ENCODE measurements at places on chromosomes 1 and 21. TPM values are rescaled to one million over a fixed set of nuclear protein-coding genes. Genes with fewer than 3 reads are reported as not detected.

GRCh38 chr1:96259399-96259798 lies 462.2 kb upstream of the PTBP2 start:
- no peaks in the 10 kb centered on the region for H3K4me1 ChIP-seq
- no peaks in the 10 kb centered on the region for H3K36me3 ChIP-seq
- no peak overlapping the region for H3K27ac ChIP-seq
- no peak for DNase-seq

DNA sequence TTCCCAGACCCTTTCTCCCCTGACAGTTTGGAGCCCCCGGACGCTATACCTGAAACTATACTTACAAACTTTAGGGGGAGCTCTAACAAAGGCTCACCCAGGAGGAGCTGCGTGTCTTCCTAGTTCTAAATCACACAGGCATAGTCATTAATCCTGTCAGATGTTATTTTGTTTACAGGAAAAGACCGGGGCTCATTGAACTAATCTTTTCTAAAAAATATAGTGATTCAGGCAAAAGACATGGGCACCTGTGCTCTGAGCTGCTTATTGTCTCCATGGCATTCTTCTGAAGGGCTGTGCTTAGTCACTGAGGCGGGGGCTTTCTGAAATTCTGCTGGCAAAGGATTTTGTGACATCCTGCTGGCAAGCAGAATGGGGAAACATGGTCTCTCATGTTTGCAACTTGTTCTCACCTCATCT lies 1577.0 kb downstream of the NCAM2 start:
- no peaks in the 10 kb centered on the region for H3K27me3 ChIP-seq
- H3K4me3 ChIP-seq: no peak overlapping the region
- H3K4me1 ChIP-seq: no peaks in the 10 kb centered on the region
- DNase-seq: no peak
- no peaks in the 10 kb centered on the region for H3K36me3 ChIP-seq
- H3K27ac ChIP-seq: no peak overlapping the region

GRCh38 chr1:12114916-12115315 lies 51.8 kb downstream of the TNFRSF8 start:
- DNase-seq: no peak
- H3K4me3 ChIP-seq: no peak overlapping the region
- H3K36me3 ChIP-seq: peaks cover 37% of the 10 kb centered on the region
- no peak overlapping the region for H3K27ac ChIP-seq
- H3K27me3 ChIP-seq: no peaks in the 10 kb centered on the region
- H3K4me1 ChIP-seq: no peaks in the 10 kb centered on the region

- H3K36me3 ChIP-seq: no peaks in the 10 kb centered on the region
- H3K4me3 ChIP-seq: no peak overlapping the region
- H3K4me1 ChIP-seq: peaks cover 10% of the 10 kb centered on the region
- no peaks in the 10 kb centered on the region for H3K27me3 ChIP-seq
- no peak overlapping the region for H3K27ac ChIP-seq
Observed at GRCh38 chr1:233897325-233898162, 6.9 kb upstream of the SLC35F3 start.

GRCh38 chr1:108327534-108328466 lies 83.9 kb upstream of the NBPF4 start:
- no peaks in the 10 kb centered on the region for H3K4me1 ChIP-seq
- H3K4me3 ChIP-seq: no peak overlapping the region
- no peaks in the 10 kb centered on the region for H3K27me3 ChIP-seq

- no peaks in the 10 kb centered on the region for H3K36me3 ChIP-seq
- H3K27me3 ChIP-seq: no peaks in the 10 kb centered on the region
- no peaks in the 10 kb centered on the region for H3K4me1 ChIP-seq
- no peak overlapping the region for H3K27ac ChIP-seq
Observed at GRCh38 chr1:19036041-19036812, 79.8 kb upstream of the IFFO2 start.

DNA sequence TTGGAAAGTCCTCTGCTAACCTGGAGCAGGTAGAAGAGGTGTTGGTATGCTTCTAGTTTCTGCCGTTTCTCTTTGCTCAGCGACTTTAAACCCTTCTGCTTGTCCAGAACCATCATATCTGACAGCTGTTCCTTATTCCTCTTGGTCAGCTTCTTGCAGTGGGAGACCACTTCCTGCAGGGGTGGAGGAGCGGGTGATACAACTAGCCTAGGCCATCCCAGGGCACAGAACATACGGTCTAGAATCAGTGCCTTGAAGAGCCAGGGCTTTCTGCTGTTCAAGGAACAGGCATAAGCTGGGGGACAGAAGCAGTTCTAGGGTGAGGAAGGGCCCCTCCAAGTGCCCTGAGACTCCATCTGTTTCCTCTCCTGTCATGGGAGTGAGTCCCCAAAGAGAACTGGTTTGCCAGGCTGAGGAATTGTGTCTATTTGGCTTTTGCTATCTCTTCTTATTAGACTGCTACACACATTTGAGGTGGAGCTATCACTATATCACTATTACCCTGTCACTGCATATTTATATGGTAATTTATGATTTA lies 32.5 kb downstream of the IQGAP3 start:
- DNase-seq: no peak
- no peaks in the 10 kb centered on the region for H3K4me1 ChIP-seq
- no peaks in the 10 kb centered on the region for H3K27me3 ChIP-seq
- no peak overlapping the region for H3K27ac ChIP-seq
- no peaks in the 10 kb centered on the region for H3K36me3 ChIP-seq

DNA sequence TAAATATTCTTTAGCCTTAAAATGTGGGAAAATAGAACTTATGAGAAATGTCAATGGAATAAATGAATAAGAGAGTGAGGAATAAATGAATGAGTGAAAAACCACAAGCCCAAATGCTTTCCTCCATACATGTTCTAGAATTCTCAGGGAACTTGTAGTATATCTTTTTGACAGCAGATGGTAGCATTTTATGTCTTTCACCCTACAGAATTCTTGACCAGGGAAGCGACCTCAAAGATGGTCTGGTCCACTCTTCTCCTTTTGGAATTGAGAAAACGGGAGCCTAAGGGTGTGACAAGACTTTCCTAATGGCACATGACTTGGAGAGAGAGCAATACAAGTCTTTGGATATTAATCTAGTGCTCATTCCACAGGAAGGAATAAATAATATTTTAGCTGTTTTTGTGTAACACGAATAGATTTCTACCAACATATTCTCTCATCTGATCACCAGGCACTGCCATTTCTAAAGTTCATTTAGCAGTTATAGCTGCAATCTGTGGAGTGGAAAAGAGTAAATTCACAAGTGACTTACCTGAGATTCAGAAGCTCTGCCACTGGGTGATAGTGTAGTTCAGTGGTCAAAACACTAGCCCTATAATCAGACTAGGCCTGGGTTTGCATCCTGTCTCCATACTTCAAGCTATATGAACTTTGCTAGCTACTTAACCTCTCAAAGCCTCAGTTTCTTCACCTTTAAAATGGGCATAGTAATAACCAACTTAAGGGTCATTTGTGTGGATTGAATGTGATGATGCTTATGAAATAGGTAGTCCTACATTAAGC lies 15.0 kb upstream of the F5 start:
- H3K4me1 ChIP-seq: peaks cover 10% of the 10 kb centered on the region
- no peak overlapping the region for H3K27ac ChIP-seq
- peak; percentile 52 for DNase-seq
- no peaks in the 10 kb centered on the region for H3K36me3 ChIP-seq
- no peak overlapping the region for H3K4me3 ChIP-seq

GRCh38 chr1:182848736-182849135 lies 9.6 kb downstream of the DHX9 start:
- DNase-seq: no peak
- no peaks in the 10 kb centered on the region for H3K27me3 ChIP-seq
- no peak overlapping the region for H3K27ac ChIP-seq
- no peak overlapping the region for H3K4me3 ChIP-seq

GRCh38 chr21:9738527-9738926 lies 782.9 kb upstream of the TPTE start:
- no peak for DNase-seq
- H3K27ac ChIP-seq: no peak overlapping the region
- H3K4me3 ChIP-seq: no peak overlapping the region
- H3K27me3 ChIP-seq: no peaks in the 10 kb centered on the region
- H3K36me3 ChIP-seq: no peaks in the 10 kb centered on the region

DNA sequence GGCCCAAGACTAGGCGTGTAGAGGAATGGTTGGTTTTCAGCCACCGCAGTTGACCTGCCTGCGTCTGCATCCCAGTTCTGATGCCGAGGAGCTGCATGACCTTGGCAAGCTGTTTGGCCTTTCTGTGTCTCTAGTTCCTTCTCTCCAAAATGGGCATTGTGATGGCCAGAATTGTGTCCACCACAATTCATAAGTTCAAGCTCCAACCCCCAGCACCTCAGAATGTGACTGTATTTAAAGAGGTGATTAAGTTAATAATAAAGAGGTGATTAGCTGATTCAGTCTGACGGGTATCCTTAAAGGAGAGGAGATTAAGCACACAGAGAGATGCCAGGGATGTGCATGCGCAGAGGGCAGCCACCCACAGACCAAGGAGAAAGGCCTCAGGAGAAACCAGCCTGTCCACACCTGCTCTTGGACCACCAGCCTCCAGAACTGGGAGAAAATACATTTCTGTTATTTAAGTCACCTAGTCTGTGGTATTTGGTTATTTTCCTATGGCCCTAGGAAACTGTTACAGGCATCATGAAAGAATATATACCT lies 28.5 kb downstream of the MAB21L3 start:
- no peaks in the 10 kb centered on the region for H3K36me3 ChIP-seq
- peaks cover 2% of the 10 kb centered on the region for H3K4me1 ChIP-seq
- H3K27ac ChIP-seq: no peak overlapping the region
- no peak overlapping the region for H3K4me3 ChIP-seq
- DNase-seq: no peak
- no peaks in the 10 kb centered on the region for H3K27me3 ChIP-seq

DNA sequence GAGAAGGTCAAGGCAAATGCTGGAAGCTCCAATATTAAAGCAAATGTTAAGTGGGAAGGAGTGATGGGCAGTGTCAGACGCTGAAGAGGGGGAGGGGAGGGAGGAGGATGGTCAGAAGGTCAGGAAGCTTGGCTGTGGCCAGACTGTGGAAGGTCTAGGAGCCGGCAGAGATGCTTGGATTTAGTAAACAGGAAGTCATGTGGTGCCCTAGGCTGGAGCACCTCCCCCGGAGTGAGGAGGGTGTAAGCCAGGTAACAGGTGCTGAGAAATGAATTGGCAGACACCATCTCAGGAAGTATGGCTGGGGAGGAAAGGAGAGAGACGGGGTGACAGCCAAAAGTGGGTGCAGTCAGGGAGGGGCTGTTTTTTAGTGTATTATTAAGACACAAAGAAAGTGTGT lies 17.7 kb downstream of the CSMD2 start:
- H3K27me3 ChIP-seq: no peaks in the 10 kb centered on the region
- H3K27ac ChIP-seq: no peak overlapping the region
- no peaks in the 10 kb centered on the region for H3K4me1 ChIP-seq
- no peak for DNase-seq
- H3K4me3 ChIP-seq: no peak overlapping the region

DNA sequence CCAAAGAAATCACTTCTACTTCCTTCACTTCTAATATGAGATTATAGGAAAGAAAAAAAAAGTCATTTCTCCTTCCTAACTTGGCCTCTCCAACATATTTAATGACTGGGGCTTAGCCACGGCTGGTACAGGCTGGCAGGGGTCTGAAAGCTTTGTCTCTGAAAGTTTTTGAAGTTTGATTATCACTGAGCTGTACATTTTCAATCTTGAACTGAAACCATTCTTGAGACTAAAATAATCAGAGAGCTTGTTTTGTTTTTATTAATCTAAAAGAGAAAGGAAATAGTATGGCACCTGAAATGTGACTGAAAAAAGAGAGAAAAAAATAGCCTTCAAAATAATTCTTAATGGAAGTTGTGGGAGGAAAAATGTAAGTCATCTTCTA lies 3.8 kb upstream of the KRTAP19-8 start:
- no peak overlapping the region for H3K4me3 ChIP-seq
- no peaks in the 10 kb centered on the region for H3K36me3 ChIP-seq
- H3K27me3 ChIP-seq: no peaks in the 10 kb centered on the region
- H3K4me1 ChIP-seq: peaks cover 9% of the 10 kb centered on the region
- no peak for DNase-seq

DNA sequence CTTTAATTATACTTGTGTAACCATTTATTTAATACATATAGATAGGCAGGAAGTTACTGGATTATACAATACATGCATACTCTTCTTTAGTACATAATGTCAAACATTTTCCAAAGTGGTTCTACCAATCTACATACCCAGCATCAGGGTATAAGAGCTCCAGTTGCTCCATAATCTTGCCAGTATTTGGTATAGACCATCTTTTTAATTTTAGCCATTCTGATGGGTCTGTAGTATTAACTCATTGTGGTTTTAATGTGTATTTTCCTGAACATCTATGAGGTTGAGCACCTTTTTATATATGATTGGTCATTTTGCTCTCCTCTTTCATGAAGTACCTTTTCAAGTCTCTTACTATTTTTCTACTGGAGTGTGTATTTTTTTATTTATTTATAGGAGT lies 32.1 kb downstream of the EBNA1BP2 start:
- DNase-seq: no peak
- H3K27ac ChIP-seq: no peak overlapping the region
- no peaks in the 10 kb centered on the region for H3K4me1 ChIP-seq
- H3K36me3 ChIP-seq: no peaks in the 10 kb centered on the region

- H3K36me3 ChIP-seq: peaks cover 3% of the 10 kb centered on the region
- no peaks in the 10 kb centered on the region for H3K4me1 ChIP-seq
- no peak overlapping the region for H3K4me3 ChIP-seq
- no peak overlapping the region for H3K27ac ChIP-seq
- H3K27me3 ChIP-seq: no peaks in the 10 kb centered on the region
Observed at GRCh38 chr1:12511516-12512468, 106.2 kb downstream of the DHRS3 start.

GRCh38 chr1:105359457-105359856 lies 1609.8 kb downstream of the AMY1C start:
- no peak for DNase-seq
- no peak overlapping the region for H3K4me3 ChIP-seq
- H3K27ac ChIP-seq: no peak overlapping the region
- no peaks in the 10 kb centered on the region for H3K27me3 ChIP-seq
- no peaks in the 10 kb centered on the region for H3K4me1 ChIP-seq
- no peaks in the 10 kb centered on the region for H3K36me3 ChIP-seq

- no peaks in the 10 kb centered on the region for H3K36me3 ChIP-seq
- H3K27ac ChIP-seq: no peak overlapping the region
- no peaks in the 10 kb centered on the region for H3K4me1 ChIP-seq
- DNase-seq: no peak
Observed at GRCh38 chr1:190597294-190597693, 119.6 kb upstream of the BRINP3 start.

GRCh38 chr1:194535369-194535768 lies 1349.0 kb upstream of the B3GALT2 start:
- DNase-seq: no peak
- no peak overlapping the region for H3K27ac ChIP-seq
- H3K4me1 ChIP-seq: no peaks in the 10 kb centered on the region
- no peaks in the 10 kb centered on the region for H3K36me3 ChIP-seq
- no peak overlapping the region for H3K4me3 ChIP-seq
- H3K27me3 ChIP-seq: no peaks in the 10 kb centered on the region

The NGF gene
- not detected for total RNA-seq

The SPRR3 gene
- not detected for total RNA-seq

The SLC9C2 gene
- total RNA-seq: not detected

The ELAVL4 gene
- total RNA-seq: not detected

The CD244 gene
- total RNA-seq: 0.35 TPM

The UQCRHL gene
- total RNA-seq: 1.4 TPM

The FABP3 gene
- not detected for total RNA-seq

The RAB42 gene
- total RNA-seq: 0.72 TPM

The TCHHL1 gene
- not detected for total RNA-seq

The CRYBG2 gene
- total RNA-seq: not detected

The ATP6V1G3 gene
- not detected for total RNA-seq

The S100B gene
- not detected for total RNA-seq

Measured in GM12878 (cell line).